ENCODE measurements at places on chromosomes 11 and 22.

GRCh38 chr11:23205156-23205871 lies 345.0 kb upstream of the CCDC179 start:
- H3K4me1 ChIP-seq = peaks cover 30% of the 10 kb centered on the region
- peak overlapping the region; percentile 76 for H3K27ac ChIP-seq
- no peak overlapping the region for H3K4me3 ChIP-seq
- H3K36me3 ChIP-seq = no peaks in the 10 kb centered on the region
- peak; percentile 45 for DNase-seq
- H3K27me3 ChIP-seq = no peaks in the 10 kb centered on the region

- no peak overlapping the region for H3K4me3 ChIP-seq
- H3K27me3 ChIP-seq = no peaks in the 10 kb centered on the region
- no peaks in the 10 kb centered on the region for H3K36me3 ChIP-seq
- H3K27ac ChIP-seq = no peak overlapping the region
- peaks cover 11% of the 10 kb centered on the region for H3K4me1 ChIP-seq
These were observed 5.1 kb downstream of the TMEM121B start for GRCh38 chr22:17115945-17116565.

GRCh38 chr11:2644844-2645778 lies 54.7 kb downstream of the KCNQ1OT1 start:
- no peak for DNase-seq
- H3K27me3 ChIP-seq = no peaks in the 10 kb centered on the region
- no peak overlapping the region for H3K27ac ChIP-seq
- H3K4me1 ChIP-seq = no peaks in the 10 kb centered on the region

- H3K36me3 ChIP-seq = peaks cover 5% of the 10 kb centered on the region
- peak; percentile 79 for DNase-seq
- no peaks in the 10 kb centered on the region for H3K27me3 ChIP-seq
- H3K4me1 ChIP-seq = peaks cover 11% of the 10 kb centered on the region
- H3K4me3 ChIP-seq = no peak overlapping the region
These were observed 42.3 kb downstream of the TRMU start for GRCh38 chr22:46377525-46378425.

DNA sequence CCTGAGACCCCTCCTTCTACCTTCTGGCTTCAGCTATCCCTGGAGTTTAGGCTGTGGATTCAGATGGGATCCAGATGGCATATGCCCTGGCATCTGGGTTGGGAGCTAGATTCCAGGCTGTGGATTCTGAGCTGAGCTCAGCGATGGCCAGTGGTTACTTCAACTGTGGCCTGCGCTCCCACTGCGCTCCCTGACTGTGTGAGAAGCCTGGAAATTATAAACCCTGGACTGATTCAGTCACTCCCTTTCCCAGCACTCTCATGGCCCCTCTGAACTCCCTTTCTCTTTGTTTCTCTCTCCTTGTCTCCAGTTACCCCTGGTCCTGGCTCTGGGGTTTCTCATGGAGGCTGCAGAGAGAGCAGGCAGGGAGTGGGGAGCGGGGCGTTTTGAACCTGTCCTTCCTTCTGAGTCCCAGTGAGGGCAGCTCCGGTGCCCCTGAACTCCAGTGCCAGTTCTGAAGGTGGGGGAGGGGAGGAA lies 4.8 kb downstream of the ARHGEF17 start:
- no peak overlapping the region for H3K4me3 ChIP-seq
- no peak for DNase-seq
- H3K27ac ChIP-seq = no peak overlapping the region
- no peaks in the 10 kb centered on the region for H3K36me3 ChIP-seq
- H3K4me1 ChIP-seq = no peaks in the 10 kb centered on the region

DNA sequence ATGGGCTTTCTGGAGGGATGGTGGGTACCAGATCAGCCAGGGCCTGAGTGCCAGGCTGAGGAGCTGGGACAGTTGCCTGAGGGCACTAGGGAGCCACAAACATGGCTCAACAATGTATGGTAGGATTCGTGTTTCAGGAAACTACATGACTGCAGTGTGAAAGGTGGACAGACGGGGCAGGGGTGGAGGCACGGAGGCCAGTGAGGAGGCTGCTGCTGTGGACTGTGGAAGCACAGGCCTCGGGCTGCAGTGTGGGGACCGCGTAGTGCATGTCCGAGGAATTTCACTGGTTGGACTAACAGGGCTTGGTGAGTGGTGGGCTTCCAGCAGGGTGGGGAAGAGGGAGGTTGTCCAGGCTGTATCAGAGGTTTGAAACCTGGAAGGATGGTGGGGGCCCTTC lies 7.8 kb downstream of the P2RY2 start:
- no peak for DNase-seq
- no peaks in the 10 kb centered on the region for H3K27me3 ChIP-seq
- H3K27ac ChIP-seq = no peak overlapping the region
- no peak overlapping the region for H3K4me3 ChIP-seq
- peaks cover 24% of the 10 kb centered on the region for H3K4me1 ChIP-seq

DNA sequence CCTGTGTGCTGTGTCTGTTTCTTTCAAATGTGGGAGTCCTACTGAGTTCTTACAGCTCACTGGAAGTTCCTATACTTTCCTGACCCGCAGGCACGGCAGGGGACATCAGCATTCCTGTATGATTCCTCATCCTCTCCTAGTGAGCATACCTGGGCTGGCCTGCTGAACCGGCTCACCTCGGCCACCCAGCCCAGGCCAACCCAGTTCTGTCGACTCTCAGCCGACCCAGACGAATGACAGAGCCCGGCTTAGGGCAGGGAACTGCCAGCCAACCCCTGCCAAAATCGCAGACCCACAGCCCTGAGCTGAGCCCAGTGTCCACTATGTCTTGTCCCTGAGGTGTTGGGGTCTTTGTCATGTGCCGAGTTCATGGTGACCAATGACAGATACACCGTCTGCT lies 339.7 kb downstream of the BRD1 start:
- H3K4me1 ChIP-seq = peaks cover 17% of the 10 kb centered on the region
- no peaks in the 10 kb centered on the region for H3K36me3 ChIP-seq
- peak overlapping the region; percentile 6 for H3K27ac ChIP-seq
- no peak overlapping the region for H3K4me3 ChIP-seq

- DNase-seq = no peak
- no peaks in the 10 kb centered on the region for H3K27me3 ChIP-seq
- peaks cover 12% of the 10 kb centered on the region for H3K4me1 ChIP-seq
- H3K36me3 ChIP-seq = no peaks in the 10 kb centered on the region
These were observed 4.6 kb upstream of the SELENOO start for GRCh38 chr22:50196256-50196655.

DNA sequence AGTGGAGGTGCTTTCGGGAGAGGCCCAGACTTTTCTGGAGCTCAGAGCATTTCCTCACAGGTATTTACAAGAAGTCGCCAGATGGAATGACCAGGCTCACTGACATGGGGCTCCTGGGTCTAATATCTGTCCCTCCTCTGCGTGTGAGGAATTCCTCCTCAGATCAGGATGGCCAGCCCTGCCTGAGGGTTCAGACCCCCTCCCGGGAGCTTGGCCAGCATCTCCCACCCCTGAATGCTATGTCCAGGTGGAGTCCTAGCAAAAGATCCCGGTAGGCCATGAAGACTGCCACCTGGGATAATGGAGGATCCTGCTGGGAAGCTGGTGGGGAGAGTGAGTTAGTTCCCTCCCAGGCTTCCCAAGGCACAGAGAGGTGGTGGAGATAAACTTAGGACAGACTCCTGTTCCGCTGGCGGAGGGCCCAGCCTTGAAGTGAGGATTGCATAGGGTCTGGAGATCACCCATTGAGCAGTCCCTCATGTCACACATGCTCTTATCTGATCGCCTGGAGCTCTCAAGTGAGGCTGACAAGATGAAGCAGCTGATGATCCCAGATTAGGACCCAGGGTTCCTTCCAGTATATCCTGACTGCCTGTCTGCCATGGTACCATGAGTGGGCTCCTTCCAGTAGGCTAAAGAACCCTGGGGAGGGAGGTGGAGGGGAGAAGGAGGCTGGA lies 5.7 kb downstream of the OAF start:
- H3K36me3 ChIP-seq = peaks cover 10% of the 10 kb centered on the region
- H3K27me3 ChIP-seq = no peaks in the 10 kb centered on the region
- H3K27ac ChIP-seq = no peak overlapping the region
- no peak for DNase-seq
- no peak overlapping the region for H3K4me3 ChIP-seq

DNA sequence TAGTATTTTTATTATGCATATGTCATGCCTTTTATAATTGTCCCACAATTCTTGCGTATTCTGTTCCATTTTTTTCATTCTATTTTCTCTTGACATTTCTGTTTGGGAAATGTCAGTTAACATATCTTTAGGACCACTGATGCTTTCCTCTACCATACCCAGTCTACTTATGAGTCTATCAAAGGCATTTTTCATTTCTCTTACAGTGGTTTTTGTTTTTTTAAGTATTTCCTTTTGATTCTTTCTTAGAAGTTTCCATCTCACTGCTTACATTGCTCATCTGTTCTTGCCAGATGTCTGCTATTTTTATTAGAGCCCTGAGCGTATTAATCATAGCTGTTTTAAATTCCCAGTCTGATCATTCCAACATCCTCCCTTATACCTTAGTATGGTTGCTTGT lies 29.3 kb upstream of the OR8B8 start:
- H3K27ac ChIP-seq = no peak overlapping the region
- peaks cover 71% of the 10 kb centered on the region for H3K27me3 ChIP-seq
- H3K4me3 ChIP-seq = no peak overlapping the region
- no peak for DNase-seq

- no peak for DNase-seq
- H3K27me3 ChIP-seq = no peaks in the 10 kb centered on the region
- H3K4me3 ChIP-seq = no peak overlapping the region
- no peak overlapping the region for H3K27ac ChIP-seq
These were observed 118.3 kb downstream of the CYP2R1 start for GRCh38 chr11:14773755-14774154.

DNA sequence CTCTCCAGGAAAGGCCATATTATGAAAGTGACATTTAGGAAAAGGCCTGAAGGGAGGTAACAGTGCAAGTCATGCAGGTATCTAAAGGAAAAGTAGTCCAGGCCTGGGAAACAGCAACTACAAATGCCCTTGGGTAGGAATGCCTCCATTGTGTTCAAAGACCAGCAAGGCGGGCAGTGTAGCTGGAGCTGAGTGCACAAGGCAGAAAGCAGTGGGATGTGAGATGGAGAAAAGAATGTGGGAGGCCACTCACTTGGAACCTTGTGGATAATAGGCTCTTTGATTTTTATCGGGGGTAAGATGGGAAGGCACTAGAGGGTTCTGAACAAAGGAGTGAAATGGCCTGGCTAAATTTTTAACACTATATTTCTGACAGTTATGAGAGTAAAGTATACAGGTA lies 188.6 kb downstream of the PGR start:
- H3K4me3 ChIP-seq = no peak overlapping the region
- H3K36me3 ChIP-seq = no peaks in the 10 kb centered on the region
- no peaks in the 10 kb centered on the region for H3K27me3 ChIP-seq

GRCh38 chr11:126113515-126113957 lies 50.9 kb upstream of the CDON start:
- no peaks in the 10 kb centered on the region for H3K27me3 ChIP-seq
- H3K27ac ChIP-seq = peak overlapping the region; percentile 59
- H3K36me3 ChIP-seq = no peaks in the 10 kb centered on the region

GRCh38 chr22:48836673-48837340 lies 990.9 kb downstream of the BRD1 start:
- DNase-seq = no peak
- no peaks in the 10 kb centered on the region for H3K36me3 ChIP-seq
- no peaks in the 10 kb centered on the region for H3K4me1 ChIP-seq
- no peak overlapping the region for H3K4me3 ChIP-seq
- no peak overlapping the region for H3K27ac ChIP-seq

GRCh38 chr11:74162681-74163467 lies 7.9 kb downstream of the C2CD3 start:
- no peak overlapping the region for H3K4me3 ChIP-seq
- no peak for DNase-seq
- H3K27me3 ChIP-seq = no peaks in the 10 kb centered on the region
- H3K4me1 ChIP-seq = peaks cover 7% of the 10 kb centered on the region

- H3K4me3 ChIP-seq = no peak overlapping the region
- H3K27me3 ChIP-seq = no peaks in the 10 kb centered on the region
- no peaks in the 10 kb centered on the region for H3K36me3 ChIP-seq
- DNase-seq = no peak
- H3K4me1 ChIP-seq = peaks cover 23% of the 10 kb centered on the region
These were observed 12.3 kb upstream of the CABP7 start for GRCh38 chr22:29707471-29707870.

GRCh38 chr11:12853325-12853651 lies 155.8 kb upstream of the RASSF10 start:
- H3K27me3 ChIP-seq = no peaks in the 10 kb centered on the region
- peaks cover 8% of the 10 kb centered on the region for H3K4me1 ChIP-seq
- no peak overlapping the region for H3K27ac ChIP-seq

DNA sequence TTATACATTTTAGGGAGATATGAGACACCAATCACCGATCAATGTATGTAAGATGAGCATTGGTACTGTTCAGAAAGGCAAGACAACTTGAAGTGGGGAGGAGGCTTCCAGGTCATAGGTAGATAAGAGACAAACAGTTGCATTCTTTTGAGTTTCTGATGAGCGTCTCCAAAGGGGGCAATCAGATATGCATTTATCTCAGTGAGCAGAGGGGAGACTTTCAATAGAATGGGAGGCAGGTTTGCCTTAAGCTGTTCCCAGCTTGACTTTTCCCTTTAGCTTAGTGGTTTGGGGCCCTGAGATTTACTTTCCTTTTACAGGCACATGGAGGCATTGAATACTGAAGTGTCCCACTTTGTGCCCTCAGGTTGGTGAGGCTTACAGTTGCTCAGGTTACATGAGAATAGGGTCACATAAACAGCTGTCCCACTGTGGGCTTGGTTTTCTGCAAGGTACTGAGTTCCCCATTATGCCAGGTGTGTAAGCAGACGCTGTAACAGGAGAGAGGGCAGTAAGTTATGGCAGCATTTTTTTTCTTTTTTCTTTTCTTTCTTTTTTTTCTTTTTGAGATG lies 129.8 kb upstream of the SERPIND1 start:
- H3K36me3 ChIP-seq = no peaks in the 10 kb centered on the region
- H3K4me1 ChIP-seq = no peaks in the 10 kb centered on the region
- H3K27ac ChIP-seq = no peak overlapping the region
- H3K4me3 ChIP-seq = no peak overlapping the region
- no peaks in the 10 kb centered on the region for H3K27me3 ChIP-seq

DNA sequence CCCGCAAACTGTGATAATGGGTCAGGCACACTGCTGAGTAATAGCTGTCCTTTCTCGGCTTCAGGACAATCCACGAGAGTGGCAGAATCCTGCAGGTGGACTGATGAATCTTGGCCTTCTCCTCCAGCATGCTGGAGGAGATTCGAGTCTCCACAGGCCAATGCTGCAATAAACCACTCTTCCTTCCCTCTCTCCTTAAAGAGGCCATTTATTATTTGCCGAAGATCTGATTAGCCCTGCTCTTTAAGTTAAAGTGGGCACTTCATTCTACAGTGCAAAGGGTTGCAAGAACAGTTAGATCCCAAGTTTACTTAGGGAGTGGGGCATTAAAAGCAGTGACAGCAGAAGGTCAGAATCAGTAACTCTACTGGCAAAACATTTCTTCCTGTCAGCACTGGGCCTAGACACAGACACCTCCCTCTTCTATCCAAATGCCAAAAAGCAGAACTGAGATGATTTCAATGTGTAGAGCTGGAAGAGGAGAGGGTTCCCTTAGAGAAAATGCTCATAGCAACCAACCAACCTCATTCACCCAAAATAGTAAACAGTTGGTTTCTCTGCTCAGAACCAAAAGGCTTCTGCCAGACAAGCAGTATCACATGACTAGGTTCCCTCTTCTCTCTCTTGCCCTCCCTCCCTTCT lies 121.7 kb downstream of the SGSM3 start:
- H3K27ac ChIP-seq = no peak overlapping the region
- no peak for DNase-seq
- H3K36me3 ChIP-seq = no peaks in the 10 kb centered on the region
- no peak overlapping the region for H3K4me3 ChIP-seq

GRCh38 chr11:61870541-61871031 lies 20.8 kb downstream of the FADS3 start:
- no peaks in the 10 kb centered on the region for H3K27me3 ChIP-seq
- H3K4me1 ChIP-seq = peaks cover 3% of the 10 kb centered on the region
- H3K27ac ChIP-seq = no peak overlapping the region

All from PC-3 (cell line).